Stimulated activated CD4-positive, alpha-beta T cell treated with anti-CD3 and anti-CD28 coated beads, Interleukin-4, amount 100 ng/mL, for 1 hour (primary cell): ENCODE measurements at places on chromosomes 16 and 17.

- no peak for DNase-seq
These were observed 3.9 kb downstream of the KRT12 start for GRCh38 chr17:40862985-40863733.

DNA sequence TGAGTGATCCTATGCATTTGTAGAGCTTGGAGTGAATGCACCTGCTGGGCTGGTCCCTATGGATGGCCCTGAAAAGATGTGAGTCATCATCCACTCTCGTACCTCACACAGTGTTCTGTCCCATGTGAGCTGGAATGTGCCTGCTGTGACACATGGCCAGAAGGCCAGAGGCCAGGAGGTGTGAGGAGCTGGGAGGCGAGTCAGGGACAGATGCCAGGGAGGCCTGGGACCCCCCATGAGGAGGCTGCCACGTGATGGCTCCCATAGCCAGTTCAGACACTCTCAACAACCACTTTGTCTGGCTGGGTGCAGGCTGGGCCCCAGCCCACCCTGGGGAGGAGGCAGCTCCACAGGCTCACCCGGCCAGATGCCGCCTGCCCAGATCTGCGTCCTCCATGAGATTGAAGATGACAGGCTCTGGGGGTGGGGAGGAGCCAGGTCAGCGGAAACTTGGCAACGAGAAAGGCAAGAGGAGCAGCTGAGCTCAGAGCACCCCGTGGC, 168.8 kb downstream of the C16orf78 start:
- no peak for DNase-seq

DNA sequence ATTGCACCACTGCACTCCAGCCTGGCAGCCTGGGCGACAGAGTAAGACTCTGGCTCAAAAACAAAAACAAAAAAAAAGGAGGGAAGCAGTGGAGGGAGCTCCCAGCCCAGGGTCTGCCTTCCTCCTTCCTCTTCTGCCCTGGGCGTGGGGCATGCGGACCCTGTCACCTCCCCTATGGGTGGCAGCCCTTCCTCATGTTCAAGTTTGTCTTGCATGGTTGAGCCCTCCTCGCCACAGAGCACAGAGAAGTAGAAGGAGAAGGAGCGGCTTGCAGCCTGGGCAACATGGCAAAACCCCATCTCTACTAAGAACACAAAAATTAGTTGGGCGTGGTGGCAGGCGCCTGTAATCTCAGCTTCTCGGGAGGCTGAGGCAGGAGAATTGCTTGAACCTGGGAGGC, 21.4 kb upstream of the TIMP2 start:
- DNase-seq: no peak

DNA sequence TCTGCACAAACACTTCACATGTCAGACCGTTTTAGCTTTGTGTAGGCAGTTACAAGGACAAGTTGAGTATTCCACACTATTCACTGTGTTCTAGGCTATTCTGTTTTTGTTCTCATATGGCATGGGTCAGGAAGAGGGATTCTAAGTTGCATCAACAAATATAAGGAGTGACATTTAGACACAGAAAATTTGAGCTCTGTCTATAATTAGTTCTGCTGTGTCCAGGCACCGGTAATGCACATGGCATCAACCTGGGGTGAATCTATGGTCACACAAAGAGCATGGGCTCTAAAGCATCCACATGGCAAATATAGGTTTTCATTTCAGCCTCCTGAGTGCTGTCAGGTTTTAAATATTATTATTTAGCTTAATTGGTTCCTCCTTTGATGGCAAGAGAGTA, 130.4 kb upstream of the PMFBP1 start:
- no peak for DNase-seq

- DNase-seq: no peak
These were observed 101.0 kb downstream of the SYCE1L start for GRCh38 chr16:77300256-77300655.

GRCh38 chr17:57955183-57955931, at the start of gene CUEDC1:
TSS of gene CUEDC1 (minus strand) at chr17:57955412. CDS start at chr17:57885564, 69,848 bp downstream.
- peak; percentile 77 for DNase-seq

DNA sequence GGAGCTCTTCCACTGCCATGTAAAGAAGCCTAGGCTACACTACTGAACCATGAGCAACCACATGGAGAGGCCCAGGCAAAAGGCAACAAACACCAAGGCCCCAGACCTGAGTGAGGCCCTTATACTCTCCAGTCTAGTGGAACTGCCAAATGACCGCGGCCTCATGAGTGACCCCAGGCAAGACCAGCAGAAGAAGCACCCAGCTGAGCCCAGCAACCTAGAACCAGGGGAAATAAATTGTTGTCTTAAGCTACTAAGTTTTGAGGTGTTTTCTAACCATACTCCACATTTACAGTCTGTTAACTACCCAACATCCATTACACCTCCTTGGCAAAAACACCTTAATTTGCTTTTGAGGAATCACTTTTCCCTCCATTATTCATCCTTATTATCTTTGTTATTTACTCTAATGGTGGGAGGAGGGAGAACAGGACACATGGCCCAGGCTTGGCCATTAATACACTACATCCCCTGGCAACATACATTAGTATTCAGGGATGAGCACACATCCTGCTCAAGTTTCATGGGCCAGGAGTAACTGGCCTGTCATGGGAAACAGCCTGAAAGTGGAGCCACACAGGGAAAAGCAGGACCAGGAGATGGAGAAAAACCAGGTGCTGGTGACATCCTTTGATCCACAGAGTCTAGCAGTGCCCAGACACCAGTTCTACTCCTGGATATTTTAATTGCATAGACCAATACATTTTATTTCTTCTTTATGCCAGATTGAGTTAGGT, 26.2 kb downstream of the SLC39A11 start:
- no peak for DNase-seq

- DNase-seq: no peak
These were observed 47.1 kb upstream of the CLEC19A start for GRCh38 chr16:19238406-19238805.

DNA sequence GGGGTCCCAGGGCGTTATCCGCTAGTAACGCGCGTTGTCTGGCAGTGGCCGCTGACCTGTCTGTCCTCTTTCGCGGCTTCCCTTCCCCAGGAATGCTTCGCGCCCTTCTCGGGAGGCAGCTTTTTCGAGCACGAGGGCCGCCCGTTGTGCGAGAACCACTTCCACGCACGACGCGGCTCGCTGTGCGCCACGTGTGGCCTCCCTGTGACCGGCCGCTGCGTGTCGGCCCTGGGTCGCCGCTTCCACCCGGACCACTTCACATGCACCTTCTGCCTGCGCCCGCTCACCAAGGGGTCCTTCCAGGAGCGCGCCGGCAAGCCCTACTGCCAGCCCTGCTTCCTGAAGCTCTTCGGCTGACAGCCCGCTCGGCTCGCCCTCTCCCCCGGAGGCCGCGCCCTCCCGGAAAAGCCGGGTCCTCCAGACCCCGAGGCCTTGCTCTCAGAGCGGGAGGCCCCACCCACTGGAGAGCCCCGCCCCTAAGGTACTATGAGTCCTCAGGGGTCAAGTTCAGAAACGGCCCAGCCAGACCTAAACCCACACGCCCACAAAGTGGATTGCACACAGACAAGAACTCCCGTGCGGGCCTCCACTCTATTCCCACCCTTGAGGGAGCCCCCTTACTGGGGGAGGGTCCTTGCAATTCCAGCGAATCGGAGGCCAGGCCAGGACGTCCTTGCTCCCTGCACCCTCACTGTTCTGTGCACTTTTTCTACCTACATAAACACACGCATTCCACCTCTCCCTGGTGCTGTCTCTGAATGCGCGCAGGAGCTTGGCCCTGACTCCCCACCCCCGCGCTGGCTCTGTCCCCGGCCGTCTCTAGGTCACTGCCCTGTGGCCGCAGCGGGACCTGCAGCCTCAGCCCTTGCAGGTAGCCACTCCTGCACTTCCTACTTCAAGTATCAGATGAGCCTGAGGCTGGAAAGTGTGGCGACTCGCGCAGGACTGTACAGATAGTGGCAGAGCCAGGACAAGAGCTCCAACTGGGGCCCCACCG, 5.4 kb upstream of the SLC5A2 start:
- DNase-seq: peak; percentile 36

DNA sequence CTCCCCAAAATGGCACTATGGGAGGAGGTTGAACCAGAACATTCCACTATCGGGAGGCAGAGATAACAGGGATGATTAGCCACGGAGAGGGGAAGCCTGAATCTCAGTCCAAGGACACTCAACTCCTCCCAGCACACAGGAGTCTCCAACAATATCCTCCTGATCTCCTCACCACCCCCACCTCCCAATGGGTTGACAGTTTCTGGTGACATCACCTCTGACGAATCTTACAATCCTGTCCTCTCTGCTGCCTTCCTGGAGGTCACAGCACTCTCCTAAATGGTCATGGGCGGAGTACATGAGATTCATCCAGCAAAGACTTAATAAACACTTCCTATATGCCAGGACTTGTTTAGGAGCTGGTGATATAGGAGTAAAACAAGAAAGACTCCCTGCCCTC, 80.9 kb downstream of the SLC6A2 start:
- no peak for DNase-seq

DNA sequence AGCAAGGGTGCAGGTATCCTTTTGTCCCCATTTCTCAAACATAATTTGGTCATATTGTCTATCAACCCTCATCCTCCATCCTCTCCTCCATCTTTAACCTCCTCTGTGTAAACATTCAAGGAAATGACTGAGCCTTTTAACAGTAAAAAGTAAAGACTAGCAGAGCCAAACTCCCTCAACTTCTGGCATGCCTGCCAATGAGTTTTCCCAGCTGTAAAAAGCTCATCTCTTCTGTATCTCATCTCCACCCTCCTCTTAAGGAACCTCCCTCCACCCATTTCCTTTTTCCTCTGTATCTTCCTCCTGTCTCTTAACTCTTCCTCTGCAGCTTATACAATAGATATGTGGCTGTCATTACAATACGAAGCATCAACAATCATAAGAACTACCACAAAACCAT, 76.9 kb upstream of the PSMD7 start:
- DNase-seq: no peak

DNA sequence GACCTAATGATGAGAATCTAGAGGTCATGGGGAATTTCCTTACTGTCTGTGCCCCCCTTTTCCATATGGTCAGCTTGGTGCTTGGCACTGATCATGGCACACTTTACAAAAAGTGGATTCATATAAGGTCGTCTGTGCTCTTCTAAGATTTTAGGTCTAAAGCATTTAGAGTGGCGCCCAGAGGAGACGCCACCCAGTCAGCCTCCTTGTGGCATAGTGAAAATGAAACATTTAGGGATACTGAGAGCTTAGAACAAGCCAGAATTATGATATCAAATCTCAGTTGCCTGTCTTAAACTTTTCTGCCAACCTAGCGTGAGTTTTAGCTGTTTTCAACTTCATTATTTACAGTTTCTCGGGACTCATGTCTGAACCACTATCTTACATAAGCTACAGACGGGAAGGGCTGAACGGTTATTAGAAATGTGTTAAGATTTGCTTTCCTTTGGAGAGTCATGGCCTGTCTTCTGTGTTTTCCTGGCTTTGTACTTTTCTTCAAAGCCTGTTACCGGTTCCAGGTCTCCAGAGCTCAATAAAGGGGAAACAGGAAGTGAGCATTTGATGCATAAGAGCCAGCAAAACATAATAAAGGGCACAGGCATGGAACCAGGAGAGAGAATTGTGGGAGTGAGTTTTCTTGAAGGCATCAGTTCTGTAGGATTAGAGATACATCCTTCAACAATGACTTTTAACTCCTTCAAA, 13.7 kb downstream of the ZNRF1 start:
- DNase-seq: no peak

- no peak for DNase-seq
These were observed 178.1 kb upstream of the ZFHX3 start for GRCh38 chr16:73225983-73226382.

- DNase-seq: no peak
These were observed 32.8 kb downstream of the NETO2 start for GRCh38 chr16:47110939-47111338.

GRCh38 chr16:77897129-77897437, 108.7 kb downstream of the VAT1L start:
- no peak for DNase-seq

DNA sequence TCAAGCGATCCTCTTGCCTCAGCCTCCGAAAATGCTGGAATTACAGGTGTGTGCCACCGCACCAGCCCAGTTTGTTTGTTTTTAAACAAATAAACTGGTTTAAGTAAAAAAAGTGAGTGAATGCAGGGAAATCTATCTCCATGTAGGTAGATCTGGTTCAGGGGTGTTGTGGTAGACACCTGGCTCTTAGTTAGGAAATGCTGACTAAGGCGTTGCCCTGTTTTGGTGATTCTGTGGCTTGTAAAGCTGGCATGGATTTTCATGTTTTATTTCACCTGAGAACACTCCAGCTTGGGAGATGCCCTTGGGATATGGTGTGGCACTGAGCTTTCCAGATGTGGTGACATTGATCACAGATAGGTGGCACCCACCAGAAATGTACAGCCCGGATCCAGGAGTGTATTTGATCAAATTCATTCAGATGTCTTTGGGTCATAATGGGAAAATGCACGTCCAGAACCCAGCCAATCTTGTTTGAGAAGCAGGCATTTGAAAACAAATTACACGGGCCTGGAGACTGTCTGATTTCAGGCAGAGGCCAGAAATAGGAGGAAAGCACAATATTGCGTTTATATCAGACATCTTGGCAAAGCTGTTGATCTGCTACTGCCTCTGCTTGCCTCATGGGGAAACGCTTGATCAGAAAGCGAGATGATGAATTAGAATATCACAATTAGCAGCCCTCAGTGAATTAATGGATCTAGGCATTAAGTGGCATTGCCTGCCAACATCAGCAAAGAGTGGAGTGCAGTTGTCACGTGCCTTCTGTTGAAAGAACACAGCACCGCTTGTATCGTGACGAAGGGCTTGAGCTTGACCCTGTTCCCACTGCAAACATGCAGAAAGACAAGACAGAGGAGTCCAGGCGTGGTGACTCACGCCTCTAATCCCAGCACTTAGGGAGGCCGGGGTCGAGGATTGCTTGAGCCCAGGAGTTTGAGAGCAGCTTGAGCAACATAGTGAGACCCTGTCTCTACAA, 7.3 kb upstream of the IL34 start:
- no peak for DNase-seq

- peak; percentile 51 for DNase-seq
These were observed 36.2 kb downstream of the RGS9 start for GRCh38 chr17:65173284-65173793.

DNA sequence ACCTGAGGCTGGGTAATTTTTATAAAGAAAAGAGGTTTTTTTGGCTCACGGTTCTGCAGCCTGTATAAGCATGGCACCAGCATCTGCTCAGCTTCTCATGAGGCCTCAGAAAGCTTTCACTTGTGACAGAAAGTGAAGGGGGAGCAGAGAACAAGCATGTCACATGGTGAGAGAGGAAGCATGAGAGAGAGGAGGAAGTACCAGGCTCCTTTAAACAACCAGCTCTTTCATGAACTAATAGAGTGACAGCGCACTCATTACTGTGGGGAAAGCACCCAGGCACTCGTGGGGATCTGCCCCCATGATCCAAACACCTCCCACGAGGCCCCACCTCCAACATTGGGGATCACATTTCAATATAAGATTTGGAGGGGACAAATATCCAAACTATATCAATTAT, 86.8 kb downstream of the USP32 start:
- DNase-seq: peak; percentile 12

- DNase-seq: no peak
These were observed 198.8 kb downstream of the MAF start for GRCh38 chr16:79401782-79402181.
